Placental epithelial cell (primary cell): ENCODE measurements at places on chromosomes 5 and 9. TPM values are rescaled to one million over a fixed set of nuclear protein-coding genes. Genes with fewer than 3 reads are reported as not detected.

Gene ARID3C
- not detected in 2 replicates for total RNA-seq

Gene BAAT
- total RNA-seq = not detected in 2 replicates

Gene SAP30L
- 22.9 and 45.5 TPM in 2 replicates for total RNA-seq

Gene FOXE1
- 1.2 TPM in 1 of 2 replicates, not detected in the other for total RNA-seq

Gene MYMK
- not detected in 2 replicates for total RNA-seq

Gene ATP6V0E1
- 112 and 123 TPM in 2 replicates for total RNA-seq

Gene HNRNPA0
- 12.1 and 25.5 TPM in 2 replicates for total RNA-seq

Gene RPS23
- 1,396 and 5,166 TPM in 2 replicates for total RNA-seq

Gene MEIKIN
- total RNA-seq = 0.39 and 0.54 TPM in 2 replicates

Gene CD72
- total RNA-seq = 1.2 and 3.5 TPM in 2 replicates

Gene NR6A1
- total RNA-seq = 0.54 and 1.6 TPM in 2 replicates

Gene ANKRD31
- 0.39 and 0.43 TPM in 2 replicates for total RNA-seq

Gene DNAI1
- 1.2 TPM in 1 of 2 replicates, not detected in the other for total RNA-seq

Gene PKD2L2
- 0.11 TPM in 1 of 2 replicates, not detected in the other for total RNA-seq

Gene SLC4A9
- not detected in 2 replicates for total RNA-seq

Gene GDF9
- total RNA-seq = under 0.01 and 0.22 TPM in 2 replicates

Gene PLPP7
- under 0.01 TPM in 1 of 2 replicates, not detected in the other for total RNA-seq

Gene HMCN2
- total RNA-seq = 0.39 TPM in 1 of 2 replicates, not detected in the other

Gene CYLC2
- total RNA-seq = not detected in 2 replicates
